ENCODE measurements at places on chromosomes 2 and 18. TPM values are rescaled to one million over a fixed set of nuclear protein-coding genes. Genes with fewer than 3 reads are reported as not detected.
A peak's percentile ranks its signal among the peaks of the same experiment; 100 is the strongest.

Gene CNDP1
- not detected for total RNA-seq

DNA sequence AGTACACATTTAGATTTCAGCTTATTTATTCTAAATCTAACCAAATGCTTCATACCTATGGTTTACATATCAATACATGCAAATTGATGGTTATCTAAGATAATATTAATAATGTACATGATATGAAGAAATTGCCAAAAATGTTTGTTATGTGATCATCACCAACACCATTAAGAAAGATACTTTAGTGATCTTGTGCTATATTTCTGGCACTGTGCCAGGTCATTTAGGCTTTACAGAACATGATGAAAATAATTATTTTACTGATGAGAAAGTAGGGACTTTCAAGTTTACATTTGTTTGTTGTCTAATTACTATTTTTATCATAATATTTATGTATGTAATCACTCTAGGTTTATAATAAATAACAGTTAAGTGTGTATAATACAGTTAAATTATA lies 158.3 kb downstream of the GULP1 start:
- no peak for DNase-seq

DNA sequence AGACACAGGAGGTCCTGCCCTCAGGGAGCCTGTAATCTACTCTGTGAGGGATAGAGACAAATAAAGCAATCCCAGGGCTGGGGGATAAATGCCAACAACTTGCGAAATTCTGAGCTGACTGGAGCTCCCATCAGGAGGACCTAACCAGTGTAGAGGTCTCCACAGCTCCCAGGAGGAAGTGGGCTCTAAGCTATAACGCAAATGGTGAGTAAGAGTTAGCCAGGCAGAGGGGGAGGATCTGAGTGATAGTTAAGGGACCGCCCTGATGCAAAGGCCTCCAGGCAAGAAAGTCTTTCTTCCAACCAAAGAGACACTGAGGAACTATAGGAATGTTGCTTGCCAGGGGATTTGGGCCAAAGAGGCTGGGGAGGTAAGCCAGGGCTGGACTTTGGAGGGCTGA lies 16.0 kb upstream of the ZNF532 start:
- no peak for DNase-seq

DNA sequence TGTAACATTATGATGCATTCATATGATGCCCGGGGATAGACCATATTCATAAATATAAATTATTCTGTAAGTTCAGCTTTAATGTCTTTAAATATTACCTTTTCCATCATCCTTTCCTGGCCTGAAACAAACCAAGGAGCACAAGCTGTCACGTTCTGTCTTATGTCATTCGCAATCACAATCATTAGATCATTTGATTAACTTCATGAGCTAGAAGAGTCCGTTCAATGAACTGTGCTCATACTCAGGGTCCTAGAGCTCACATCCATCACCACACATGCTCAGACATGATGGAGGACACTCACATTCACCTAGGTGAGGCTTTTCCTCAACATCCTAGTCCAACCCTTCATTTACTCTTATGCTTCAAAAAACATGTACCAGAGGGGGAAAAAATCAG lies 599.0 kb upstream of the ID2 start:
- no peak for DNase-seq

- no peak for DNase-seq
Measured at GRCh38 chr2:68447118-68447517, 20.0 kb downstream of the FBXO48 start.

Gene REG3G
- total RNA-seq, result not detected

GRCh38 chr18:8333961-8334360 lies 275.3 kb upstream of the RAB12 start:
- DNase-seq, result no peak

Gene OXER1
- total RNA-seq, result 0.26 TPM

- peak; percentile 47 for DNase-seq
Measured at GRCh38 chr18:78978349-78979055, 1.1 kb upstream of the SALL3 start.

Gene MRO
- total RNA-seq, result under 0.01 TPM

DNA sequence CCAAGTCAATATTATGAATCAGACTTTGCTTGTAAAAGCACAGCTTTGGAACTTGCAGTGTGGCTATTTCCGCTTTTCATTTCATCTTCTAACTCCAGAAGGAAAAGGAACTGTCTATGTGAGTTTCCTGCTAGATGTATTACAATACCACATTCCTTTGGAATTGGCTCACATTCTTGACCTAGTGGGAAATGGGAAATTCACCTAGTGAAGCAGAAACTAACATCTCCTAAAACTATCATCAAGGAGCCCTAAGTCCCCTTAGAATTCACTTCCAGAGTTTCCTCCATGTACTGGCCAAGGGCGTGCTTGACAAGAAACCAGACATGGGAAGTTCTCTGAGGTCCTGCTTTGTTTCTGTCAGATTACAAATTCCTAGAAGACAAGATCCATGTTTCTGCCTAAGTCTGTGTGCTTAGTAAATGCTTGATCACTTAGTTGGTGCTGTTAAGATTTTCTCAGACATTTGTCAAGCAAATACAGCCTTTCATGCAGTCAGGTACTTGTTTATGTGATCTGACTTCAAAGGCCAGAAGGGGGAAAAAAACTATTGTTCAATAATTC lies 275.7 kb upstream of the FN1 start:
- peak; percentile 60 for DNase-seq

DNA sequence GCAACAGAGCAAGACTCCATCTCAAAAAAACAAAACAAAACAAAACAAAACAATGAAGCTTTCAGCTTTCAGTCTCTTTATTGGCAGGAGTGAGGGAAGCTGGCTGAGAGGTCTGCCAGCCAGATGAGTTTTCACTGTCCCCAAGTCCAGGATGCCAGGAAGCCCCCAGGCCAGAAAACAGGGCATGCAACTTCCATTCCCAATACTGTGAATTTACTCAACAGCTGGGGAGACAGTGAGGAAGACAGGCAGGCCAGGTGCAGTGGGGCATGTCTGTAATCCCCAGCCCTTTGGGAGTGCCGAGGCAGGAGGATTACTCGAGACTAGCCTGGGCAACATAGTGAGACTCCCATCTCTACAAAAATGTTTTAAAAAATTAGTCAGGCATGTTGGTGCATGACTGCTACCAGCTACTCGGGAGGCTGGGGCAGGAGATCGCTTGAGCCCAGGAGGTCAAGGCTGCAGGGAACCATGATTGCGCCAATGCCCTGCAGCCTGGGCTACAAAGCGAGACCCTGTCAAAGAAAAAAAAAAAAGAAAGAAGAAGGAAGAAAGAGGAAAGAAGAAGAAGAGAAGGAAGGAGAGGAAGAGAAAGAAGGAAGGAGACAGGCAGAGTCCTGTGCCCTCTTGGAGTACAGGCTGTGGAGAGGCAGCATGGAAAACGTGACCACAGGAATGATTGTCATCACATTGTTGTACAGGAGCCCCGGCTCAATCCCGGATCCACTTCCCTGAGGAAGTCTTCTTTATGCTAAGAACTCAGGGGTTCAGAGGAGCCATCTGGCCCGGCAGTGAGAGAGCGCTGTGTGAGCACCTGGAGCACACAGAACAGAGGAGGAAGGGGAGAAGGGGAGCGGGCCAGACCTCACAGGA lies 29.2 kb upstream of the POMC start:
- DNase-seq, result peak; percentile 65

Gene MSGN1
- not detected for total RNA-seq

GRCh38 chr2:237213315-237214022 lies 127.8 kb downstream of the COPS8 start:
- peak; percentile 87 for DNase-seq

DNA sequence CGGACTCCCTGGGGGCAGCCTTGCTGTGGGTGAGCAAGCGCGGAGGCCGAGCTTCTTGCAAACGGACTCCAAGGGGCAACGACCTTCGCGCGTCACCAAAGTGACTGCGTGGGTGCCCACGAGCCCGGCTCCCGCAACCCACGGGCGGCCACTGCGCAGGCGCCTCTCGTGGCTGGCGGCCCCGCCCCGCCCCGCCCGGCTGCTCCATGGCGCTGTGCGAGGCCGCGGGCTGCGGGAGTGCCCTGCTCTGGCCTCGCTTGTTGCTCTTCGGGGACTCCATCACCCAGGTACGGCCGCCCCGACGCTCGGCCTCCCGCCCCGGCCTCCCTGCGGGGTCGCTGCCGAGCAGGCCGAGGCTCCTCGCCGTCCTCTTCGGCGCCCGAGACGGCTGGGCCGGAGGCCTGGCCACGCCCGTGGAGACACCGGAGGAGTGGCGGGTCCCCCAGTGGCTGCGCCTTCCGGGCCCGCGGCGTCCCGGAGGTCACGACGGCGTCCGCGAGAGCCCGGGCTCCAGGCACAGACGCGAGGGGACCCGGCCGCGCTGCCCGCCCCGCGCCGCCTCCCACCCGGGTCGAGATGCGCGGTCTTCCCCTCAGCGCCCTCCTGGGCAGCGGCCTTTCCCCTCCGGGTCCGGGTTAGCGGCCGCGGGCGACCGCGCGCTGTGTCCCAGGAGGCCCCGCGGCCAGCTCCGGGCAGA lies at the start of gene IAH1:
Gene IAH1 (plus strand): TSS at position 191 of the 697 bp plus-strand sequence. CDS start 16 bp downstream, at position 207.
- peak; percentile 37 for DNase-seq

GRCh38 chr2:85723707-85724360 lies 29.7 kb downstream of the GNLY start:
- no peak for DNase-seq

DNA sequence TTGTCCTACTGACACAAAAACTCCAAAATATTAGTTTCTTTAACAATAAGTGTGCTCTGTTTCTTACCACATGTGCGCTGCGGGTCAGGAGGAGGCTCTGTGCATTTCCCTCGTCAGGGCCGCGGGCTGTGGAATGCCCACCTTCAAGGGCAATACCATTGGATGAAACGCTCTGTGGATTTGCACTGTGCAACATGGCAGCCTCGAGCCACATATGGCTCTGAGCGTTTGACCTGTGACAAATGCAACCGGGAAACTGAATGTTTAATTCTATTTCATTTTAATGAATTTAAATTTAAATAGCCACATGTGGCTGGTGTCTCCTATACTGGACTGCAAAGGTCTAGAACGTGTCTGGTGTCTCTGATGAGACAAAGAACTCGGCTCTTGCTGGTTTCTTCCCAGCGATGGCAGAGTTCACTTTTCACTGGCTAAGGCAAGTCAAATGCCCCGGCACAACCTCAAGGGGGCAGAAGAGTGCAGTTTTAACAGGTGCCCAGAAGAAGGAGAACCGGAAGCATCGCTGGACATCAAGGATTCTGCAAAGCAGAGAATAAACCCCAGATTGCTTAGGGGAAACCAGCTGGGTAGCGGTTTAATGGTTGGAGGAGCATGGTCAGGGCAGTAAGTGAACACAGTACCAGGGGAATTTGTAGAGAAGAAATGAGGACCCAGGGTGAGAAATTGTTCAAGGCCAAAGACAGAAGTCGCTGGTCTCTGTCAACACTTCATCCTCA lies 37.0 kb upstream of the TMEM18 start:
- DNase-seq, result peak; percentile 10

Gene RNF152
- 24.4 TPM for total RNA-seq

- no peak for DNase-seq
Measured at GRCh38 chr18:36132756-36133155, 3.1 kb downstream of the ELP2 start.

- DNase-seq, result peak; percentile 1
Measured at GRCh38 chr2:151673016-151673415, 61.3 kb downstream of the NEB start.

DNA sequence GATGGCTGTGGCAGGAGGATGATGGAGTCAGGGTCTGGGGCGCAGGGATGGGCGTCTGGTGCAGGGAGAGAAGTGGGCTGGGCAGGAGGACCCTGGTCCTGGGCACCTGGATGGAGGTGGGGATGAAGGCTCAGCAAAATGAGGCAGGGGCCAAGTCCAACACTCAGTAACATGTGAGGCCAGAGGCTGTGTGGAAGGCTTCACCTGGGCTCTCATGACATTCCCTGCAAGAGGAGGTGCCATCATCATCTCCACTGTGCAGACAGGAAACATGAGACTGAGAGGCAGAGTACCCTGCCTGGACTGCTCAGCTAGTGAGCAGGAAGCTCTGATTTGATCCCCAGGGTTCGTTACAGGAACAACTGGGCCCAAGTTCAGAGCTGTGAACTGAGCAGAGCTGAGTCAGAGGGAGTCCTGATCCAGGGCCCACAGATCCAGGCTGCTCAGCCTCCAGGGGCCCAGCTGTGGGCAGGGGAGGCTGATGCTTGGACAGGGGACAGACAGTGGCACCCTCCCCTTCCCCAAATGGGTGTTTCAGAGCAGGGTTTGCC lies 36.9 kb downstream of the HJURP start:
- DNase-seq, result peak; percentile 12

DNA sequence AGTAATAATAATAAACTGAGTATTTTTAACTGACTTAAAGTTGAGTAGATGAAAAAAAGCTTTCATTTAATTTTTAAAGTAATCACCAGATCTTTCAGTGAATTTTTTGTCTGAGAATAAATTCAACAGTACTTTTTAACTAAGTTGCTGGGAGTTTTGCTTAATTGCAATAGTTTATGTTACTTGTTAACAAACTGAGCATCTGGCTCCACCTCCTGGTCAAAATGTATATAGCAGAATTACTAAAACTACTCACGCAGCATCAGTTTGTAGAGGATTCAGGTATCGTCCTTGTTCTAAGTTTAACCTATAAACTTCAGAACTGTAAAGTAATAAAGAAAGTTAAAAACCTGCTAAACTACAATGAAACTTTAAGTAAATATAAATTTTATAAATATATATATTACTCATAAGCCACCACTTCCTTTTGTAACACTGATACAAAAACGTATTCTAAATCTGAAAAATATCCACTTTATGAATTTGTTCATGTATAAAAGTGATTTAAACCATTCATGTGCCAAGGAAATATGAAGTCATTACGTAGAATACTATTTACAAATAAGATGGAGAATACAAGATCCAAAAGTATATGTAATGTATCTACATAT lies 21.3 kb downstream of the NOL10 start:
- DNase-seq, result peak; percentile 41

- no peak for DNase-seq
Measured at GRCh38 chr18:4211111-4211837, 243.8 kb downstream of the DLGAP1 start.

GRCh38 chr2:173511942-173512341 lies 157.3 kb downstream of the CDCA7 start:
- peak; percentile 9 for DNase-seq

- no peak for DNase-seq
Measured at GRCh38 chr18:3103576-3103975, 90.6 kb upstream of the LPIN2 start.

DNA sequence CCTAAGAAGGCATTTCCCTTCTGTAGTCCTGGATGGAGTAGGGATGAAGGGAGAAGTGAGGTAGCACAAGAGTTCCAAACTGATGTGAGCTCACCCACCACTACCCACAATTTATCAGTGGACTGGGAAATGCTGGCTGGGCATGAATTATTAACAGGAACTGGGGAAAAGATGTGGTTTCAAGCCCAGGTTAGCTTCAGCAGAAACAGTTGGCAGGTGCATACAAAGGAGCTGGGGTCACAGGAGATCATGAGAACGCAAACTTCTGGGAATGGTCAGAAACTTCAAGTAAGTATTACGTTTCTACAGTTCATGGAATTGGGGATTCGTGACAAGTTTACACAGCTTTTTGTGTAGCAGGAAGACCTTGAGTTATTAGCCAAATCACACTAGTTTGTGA lies 5.4 kb downstream of the CCDC141 start:
- DNase-seq, result no peak

GRCh38 chr2:229330952-229331351 lies 59.9 kb upstream of the PID1 start:
- no peak for DNase-seq

Gene SULT1C2
- total RNA-seq, result 0.26 TPM

Gene CLEC4F
- not detected for total RNA-seq

Measured in fibroblast of lung (primary cell).